ENCODE measurements at places on chromosomes 1 and 21.

DNA sequence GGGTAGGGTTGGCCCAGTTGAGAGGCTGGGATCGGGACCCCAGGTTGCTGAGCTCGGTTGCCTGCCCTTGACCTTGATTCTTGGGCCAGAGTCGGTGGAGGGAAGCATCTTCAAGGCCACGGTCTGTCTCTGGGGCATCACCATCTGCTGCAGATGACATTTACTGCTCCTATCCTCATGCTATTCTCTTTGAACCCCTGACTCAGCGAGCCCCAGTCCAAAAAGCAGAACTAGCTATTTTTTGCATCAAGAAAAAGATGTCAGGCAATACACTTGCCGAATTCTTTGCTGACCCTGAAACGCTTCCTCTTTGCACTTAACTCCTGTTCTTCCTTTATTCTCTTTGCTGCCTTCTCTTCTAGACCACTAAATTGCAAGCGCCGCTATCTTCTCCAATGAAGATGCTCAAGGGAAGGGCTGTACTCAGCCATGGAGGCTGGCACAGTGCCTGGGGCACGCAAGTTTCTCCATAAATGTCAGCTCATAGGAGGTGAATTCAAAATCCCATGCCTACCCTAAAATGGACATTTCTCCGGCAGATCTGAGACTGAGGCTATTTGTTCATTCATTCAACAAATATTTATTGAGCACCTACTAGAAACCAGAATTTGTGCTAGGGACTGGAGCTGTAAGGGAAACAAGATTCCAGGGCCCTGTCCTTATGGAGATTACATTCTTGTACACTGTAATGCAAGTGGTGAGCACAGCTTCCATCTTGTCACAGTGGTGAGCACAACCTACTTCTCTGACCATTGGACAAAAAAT is 20.5 kb upstream of the CAPZB start:
- DNase-seq = no peak

DNA sequence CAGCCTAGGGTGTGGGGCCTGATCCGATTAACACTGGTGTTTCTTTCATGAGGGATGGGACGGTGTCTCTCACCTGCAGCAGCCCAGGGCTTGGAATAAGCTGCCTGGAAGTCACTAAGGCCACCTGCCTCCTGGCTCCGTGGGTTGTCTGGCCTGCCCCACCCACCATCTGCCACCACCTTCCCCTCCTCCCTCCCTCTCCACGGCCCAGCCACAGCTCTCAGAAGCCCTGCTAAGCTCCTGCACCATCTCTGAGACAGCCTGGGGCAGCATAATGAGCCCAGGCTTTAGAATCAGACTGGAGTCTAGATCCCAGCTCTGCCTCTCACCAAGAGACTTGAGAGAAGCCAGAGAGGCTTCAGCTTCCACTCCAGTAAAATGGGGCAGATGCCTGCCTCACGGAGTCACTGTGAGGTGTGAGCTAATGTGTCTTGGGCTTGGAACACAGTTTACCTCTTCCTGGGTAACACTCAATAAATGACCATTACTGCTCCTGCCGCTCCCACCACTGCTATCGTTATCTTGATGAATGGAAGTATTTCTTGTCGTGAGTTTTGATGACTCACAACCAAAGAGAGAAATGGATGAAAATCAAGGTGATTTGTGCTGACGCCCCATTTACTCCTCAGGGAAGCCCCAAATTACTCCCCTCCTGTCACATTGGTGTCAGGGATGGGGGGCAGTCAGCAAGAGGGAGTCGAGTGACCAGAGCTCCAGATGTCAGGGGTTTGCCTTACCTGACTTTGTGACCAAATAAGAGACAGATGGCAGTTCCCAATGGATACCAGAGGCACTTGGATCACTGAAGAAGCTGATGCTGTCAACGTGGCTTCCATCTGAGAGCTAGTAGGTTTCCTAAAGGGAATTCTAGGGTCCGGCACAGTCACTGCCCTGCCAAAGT is 23.5 kb upstream of the C1QA start:
- peak; percentile 27 for DNase-seq

GRCh38 chr1:24373044-24373443 is 40.5 kb downstream of the STPG1 start:
- no peak for DNase-seq

GRCh38 chr1:206128196-206128595 is 11.0 kb upstream of the AVPR1B start:
- DNase-seq = no peak
